ENCODE measurements at places on chromosomes 11 and 22.

- DNase-seq = no peak
These were observed 7.4 kb downstream of the MED15 start for GRCh38 chr22:20514658-20515406.

- DNase-seq = no peak
These were observed 52.2 kb downstream of the FEZ1 start for GRCh38 chr11:125443767-125444311.

DNA sequence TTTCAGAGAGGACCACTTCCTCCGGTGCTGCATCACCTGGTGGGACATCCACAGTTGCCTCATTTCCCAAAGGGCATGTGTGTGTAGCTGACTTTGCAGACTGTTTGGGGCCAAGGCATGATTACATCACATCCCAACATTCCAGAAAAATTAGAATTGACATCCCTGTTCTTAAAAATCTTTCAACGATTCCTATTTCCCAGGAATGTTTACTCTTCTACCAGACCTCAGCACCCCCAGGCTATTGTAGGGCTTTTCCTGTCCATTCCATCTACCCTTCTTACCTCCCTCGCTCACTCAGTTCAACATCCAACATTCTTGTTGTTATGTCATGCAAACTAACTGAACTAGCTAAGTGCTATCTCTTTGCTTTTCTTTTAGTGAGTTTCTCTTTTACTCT lies 37.3 kb downstream of the PIWIL4 start:
- no peak for DNase-seq

- DNase-seq = peak; percentile 55
These were observed at the start of gene LGALS1 for GRCh38 chr22:37674951-37675929. Gene LGALS1 (plus strand): TSS chr22:37675636. CDS start chr22:37675703, 67 bp downstream.

- no peak for DNase-seq
These were observed 71.2 kb downstream of the ZBTB16 start for GRCh38 chr11:114130629-114131277.

- DNase-seq = no peak
These were observed 53.7 kb upstream of the CCDC34 start for GRCh38 chr11:27416568-27417176.

GRCh38 chr11:2750101-2750681 lies 50.4 kb upstream of the KCNQ1OT1 start:
- no peak for DNase-seq

GRCh38 chr11:109247071-109247470 lies 174.9 kb upstream of the C11orf87 start:
- DNase-seq = no peak

GRCh38 chr11:6531267-6531752 lies 34.2 kb downstream of the DNHD1 start:
- peak; percentile 29 for DNase-seq

DNA sequence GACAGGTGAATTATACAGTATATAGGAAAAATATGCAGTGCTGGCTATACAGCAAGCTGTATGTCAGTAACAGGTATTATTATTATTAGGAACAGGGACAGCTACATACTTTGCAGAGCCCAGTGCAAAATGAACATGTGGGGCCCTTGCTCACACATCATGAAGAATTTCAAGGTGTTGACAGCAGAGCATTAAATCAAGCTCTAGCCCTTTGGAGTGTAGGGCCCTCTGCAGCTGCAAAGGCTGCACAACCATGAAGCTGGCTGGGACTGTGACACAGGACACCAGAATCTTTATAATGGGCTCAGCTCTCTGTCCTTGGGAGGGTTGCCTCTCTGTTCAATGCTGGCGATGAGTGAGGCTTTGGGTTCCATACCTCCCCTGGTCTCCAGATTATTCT lies 44.9 kb upstream of the DAGLA start:
- DNase-seq = no peak

- no peak for DNase-seq
These were observed 31.7 kb upstream of the SORL1 start for GRCh38 chr11:121420398-121420797.

- no peak for DNase-seq
These were observed 62.7 kb downstream of the STK33 start for GRCh38 chr11:8531312-8531711.

DNA sequence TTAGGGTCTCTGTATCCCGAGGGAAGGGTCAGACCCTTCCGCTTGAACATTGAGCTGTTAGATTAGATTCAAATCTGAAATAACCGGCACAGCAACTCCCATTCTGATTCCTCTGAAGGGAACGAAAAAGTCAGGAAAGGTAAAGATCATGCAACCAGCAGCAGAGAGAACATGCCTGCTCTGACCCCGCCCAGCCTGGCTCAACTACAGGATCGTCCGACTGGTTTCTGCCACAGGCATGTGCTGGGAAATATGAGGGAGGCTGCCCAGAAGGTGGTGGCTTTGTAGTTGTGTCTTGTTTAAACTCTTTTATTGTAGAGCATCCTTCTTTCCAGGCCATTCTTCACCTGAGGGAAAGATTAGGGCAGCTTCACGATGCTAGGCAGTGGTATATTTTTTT lies 5.0 kb upstream of the MTNR1B start:
- no peak for DNase-seq

- no peak for DNase-seq
These were observed 9.7 kb upstream of the MALAT1 start for GRCh38 chr11:65489035-65489705.

DNA sequence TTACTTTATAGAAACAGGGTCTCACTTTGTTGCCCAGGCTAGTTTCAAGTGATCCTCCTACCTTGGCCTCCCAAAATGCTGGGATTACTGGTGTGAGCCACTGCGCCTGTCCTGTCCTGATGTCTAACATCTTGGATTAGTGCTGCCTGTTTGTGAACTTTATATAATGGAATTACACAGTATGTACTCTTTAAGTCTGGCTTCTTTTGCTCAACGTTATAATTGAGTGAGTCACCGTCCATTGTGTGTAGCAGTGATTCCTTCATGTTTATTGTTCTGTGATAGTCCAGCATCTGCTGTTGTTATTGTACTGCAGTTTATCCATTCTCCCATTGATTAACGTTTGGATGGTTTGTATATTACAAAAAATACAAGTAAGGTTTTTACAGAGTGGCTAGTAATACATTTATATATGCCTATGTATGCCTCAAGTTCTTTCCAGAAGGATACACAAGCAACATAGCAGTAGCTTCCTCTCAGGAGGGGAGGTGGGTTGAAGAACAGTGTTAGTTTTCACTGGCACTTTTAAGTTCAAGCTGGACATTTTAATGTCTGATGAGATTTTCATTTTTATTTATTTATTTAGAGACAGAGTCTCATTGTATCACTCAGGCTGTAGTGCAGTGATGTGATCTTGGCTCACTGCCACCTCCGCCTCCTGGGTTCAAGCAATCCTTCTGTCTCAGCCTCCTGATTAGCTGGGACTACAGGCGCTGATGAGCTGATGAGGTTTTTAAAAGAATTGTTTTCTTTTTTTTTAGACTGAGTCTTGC lies 25.2 kb upstream of the MICALL1 start:
- no peak for DNase-seq

DNA sequence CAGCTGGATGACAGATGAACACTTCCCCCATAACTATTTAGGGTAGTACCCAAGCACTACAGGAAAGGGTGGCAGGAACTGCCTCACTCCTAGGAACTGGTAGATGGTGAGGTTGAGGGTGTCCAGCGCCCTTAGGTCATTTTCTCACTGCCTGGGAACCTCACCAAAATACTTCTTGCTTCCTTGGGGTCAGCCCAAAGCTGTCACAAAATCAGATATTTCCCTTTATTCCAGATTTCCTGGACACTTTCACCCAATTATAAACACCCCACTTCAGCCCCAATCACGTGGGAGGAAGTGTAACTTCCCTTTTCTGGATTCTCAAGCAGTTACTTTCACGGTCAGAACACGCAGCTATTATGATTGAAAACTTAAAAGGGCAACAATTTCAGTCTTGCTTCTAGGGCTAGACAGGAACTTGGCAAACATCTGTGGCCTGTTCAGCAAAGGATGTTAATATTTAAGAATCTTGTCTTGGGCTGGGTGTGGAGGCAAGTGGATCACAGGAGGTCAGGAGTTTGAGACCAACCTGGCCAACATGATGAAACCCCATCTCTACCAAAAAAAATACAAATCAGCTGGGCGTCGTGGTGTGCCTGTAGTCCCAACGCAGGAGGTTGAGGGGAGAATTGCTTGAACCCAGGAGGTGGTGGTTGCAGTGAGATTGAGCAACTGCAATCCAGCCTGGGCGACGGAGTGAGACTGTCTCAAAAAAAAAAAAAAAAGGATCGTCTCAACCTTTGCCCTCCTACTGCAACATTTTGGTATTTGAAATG lies 4.0 kb downstream of the FTH1 start:
- no peak for DNase-seq

- DNase-seq = peak; percentile 23
These were observed 21.7 kb downstream of the CAVIN3 start for GRCh38 chr11:6298605-6299004.

DNA sequence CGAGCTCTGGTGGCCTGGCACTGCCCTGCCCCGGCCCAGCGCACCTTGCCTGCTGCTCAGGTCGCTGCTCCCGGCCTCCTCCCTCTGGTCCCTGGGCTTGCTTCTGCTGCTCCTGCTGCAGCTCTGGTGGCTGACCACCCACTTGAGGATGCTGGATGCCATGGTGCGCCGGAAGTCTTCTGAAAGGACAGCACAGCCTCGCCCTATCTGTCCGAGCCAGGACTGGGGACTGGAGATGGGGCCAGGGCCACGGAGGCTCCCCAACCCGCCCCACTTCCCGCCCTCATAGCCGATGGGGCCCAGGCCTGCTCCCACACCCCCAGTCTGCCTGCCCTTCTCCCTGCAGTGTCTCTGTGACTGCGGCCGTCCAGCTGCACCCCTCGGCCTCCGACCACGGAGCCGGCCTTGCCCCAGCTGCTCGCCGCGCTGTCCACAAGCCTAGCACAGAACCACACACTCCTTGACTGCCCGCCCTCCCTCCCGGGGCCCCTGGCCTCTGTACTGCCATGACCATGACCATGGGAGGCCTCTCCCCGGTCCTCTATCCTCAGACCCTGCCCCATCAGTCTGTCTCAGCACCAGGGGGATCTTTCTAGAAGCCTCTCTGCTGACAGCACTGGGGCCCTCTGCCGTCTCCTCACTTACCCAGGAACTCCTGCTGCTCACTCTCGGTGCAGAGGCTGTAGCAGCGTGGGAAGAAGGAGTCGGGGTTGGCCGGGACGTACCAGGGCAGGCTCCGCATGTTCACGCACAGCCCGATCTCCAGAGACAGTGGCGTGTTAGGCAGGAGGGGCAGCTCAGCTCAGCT lies 12.7 kb downstream of the TTLL8 start:
- DNase-seq = no peak

GRCh38 chr22:41448189-41448808 lies 1.7 kb upstream of the TOB2 start:
- peak; percentile 100 for DNase-seq

DNA sequence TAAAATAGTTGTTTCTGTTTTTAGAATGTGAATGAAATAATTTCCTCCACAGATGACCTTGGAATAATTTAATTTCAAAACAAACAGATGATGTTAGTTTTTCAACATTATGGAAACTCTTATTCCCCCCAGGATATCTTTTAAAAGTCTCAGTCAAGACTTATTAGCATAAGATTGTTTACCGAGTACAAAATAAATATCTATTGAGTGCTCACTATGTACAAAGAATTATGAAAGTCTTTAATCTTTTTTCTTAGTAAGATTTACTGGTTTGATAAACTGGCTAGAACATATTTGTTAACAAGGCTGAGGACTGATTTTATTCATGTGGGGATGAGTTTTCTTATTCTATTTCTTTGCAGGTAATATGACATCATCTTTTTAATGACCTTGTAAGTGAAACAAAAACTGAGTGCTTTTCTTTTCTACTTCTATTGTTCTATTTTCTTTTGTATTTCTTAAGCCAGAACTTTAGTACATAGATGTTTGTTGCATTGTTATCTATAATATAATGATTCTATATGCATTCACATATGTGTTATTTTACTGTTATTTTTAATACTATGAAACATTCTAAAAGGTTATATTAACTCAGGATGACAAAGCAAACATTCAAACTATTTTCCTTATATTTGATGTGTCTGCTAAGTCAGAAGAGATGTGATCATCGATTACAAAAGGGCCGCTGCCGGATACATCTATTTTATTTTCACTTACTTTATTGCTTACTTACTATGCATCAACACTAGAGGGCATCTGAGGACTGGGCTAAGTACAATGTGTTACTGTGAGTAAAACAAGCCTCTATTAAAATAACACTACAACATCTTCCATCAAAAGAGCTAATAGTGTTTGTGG lies 111.0 kb upstream of the ARHGAP42 start:
- DNase-seq = peak; percentile 42

- no peak for DNase-seq
These were observed 463.3 kb downstream of the BRD1 start for GRCh38 chr22:49364398-49364797.

DNA sequence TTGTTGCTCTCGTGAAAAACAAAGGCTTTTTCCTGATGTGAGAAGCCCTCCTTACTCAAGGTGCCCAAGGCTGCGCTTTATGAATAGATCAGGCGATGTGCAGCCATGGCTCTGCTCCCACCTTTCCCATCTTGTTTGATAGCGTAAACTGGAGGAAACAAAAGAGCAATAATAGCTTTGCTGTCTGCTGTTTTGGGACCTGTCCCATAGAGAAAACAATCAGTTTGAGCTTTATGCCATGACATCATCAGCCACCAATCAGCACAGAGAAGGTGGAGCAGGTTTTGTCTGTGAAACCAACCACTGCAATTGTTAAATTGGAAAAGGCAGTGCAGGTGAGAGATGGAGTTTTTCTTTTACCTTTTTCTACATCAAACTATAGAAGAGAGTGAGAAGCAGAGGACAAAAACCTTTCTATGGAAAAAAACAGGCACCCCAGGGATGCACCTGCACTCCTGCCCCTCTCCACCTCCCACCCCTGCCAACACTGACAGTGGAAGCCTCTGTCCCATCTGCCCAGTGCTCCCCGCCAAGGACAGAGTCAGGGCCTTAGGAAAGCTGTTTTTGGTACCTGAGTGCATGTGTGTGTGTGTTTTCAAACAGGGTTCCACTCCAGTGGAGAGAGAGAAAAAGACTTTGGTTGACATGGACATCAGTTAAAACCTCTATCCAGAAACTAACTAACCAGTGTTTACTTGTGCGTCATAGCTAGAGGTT lies 80.7 kb downstream of the MICAL3 start:
- DNase-seq = no peak

GRCh38 chr22:24405631-24406321 lies 21.6 kb upstream of the ADORA2A start:
- DNase-seq = no peak

- DNase-seq = no peak
These were observed 2.0 kb downstream of the KDM2A start for GRCh38 chr11:67120881-67121710.

DNA sequence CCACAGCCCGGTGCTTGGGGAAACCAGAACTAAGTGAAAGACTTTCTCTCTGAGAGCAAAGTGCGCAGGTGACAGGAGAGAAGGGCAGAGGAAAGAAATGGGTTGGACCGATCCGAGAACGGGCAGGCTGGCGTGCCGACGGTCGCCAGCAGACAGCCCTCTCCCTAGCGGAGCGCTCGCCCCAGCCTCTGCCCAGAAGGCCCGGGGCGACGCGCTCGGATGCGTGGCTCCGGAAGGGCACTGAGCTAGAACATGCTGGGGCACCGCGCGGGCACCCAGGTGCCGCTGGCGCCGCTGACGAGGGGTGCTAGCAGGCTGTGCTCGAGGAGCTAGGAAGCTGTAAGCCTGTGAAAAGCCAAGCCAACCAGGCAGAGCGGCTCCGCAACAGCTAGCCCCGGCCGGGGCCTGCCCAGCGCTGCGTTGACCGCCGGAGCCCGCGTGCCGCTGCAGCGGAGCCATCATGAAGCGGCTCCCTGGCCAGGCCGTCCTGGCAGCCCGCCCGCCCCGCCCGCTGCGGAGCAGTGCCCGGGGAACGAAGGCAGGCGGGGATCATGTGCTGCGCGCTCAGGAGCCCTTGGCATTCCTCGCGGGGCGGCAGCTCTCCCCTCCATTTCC lies 22.1 kb upstream of the RRAS2 start:
- DNase-seq = no peak

GRCh38 chr11:59186130-59186594 lies 14.2 kb downstream of the DTX4 start:
- DNase-seq = peak; percentile 24
